ENCODE measurements at places on chromosomes 4 and X.

DNA sequence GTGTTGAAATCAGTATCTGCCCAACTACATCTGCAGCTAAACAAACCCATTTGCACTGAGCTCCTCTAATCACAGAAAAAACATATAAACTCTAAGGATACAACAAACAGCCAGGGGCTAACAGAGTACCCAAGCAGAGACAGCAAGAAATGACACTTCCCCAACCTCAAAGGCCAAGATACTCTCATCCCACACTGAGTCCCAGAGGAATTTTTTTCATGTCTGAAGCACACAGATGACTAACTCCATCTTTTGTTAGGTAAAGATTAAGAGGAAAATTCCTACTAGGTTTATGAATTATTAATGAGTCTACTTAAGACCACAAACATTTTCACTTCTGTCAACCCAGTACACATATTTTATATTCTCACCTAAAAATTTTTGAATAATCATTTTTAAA, 31.6 kb downstream of the SEPSECS start:
- DNase-seq, result no peak

GRCh38 chr4:105843941-105844340, 51.3 kb upstream of the NPNT start:
- DNase-seq, result no peak

- DNase-seq, result no peak
These were observed 7.6 kb upstream of the DIPK2B start for GRCh38 chrX:45208121-45208856.

- no peak for DNase-seq
These were observed 31.6 kb upstream of the NR0B1 start for GRCh38 chrX:30340753-30341152.

DNA sequence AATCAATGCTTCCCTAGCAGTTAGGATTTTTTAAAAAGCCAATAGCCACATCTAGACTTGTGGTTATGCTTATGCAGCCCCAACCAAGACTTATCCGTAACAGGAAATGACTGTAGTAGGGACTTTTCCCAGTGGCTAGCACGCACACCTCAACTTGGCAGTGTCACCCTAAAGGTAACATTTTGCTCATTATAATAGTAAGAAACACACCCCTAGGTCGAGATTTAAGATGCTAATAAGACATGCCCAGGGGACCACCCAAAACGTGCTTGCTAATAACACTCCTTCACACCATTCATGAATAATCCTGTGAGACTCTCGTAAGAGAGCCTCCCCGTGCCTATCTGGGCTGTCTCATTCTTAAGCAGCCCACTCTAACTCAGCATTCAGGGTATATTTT, 195.3 kb downstream of the CHIC1 start:
- DNase-seq, result no peak

GRCh38 chrX:7179446-7179845, 31.5 kb upstream of the PUDP start:
- DNase-seq, result no peak

DNA sequence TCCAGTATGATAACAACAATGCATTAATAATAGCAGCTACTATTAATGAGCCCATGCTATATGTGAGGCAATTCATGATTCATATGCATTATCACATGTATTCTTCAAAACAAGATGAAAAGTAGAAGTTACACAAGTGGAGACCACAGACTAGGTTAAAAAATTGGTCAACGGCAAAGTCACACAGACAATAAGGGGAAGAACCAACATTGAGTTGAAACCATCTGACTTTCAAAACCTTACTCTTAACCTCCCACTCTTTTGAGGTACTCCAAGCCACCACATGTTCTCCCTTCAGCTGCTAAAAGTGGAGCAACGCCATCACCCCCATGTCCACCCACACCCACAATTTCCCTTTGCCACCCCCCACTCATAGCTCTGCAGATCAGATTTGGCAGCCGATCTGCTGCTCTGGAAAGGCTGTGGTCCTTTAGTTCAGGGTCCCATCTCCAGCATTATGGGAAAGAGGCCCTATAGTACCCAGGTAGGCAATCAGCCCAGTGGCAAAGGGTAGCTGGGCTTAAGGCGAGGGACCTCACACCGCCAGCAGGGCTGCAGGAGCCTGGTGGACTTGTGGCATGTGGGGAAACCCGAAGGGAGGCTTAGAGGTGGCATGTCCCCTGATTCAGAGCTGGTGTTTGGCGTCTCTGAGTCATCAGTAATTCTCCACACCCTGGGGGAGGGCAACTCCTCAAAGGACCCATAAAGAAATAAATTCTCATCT, 33.5 kb upstream of the CYBB start:
- DNase-seq, result no peak

GRCh38 chr4:152398060-152398459, 137.8 kb downstream of the FBXW7 start:
- no peak for DNase-seq

DNA sequence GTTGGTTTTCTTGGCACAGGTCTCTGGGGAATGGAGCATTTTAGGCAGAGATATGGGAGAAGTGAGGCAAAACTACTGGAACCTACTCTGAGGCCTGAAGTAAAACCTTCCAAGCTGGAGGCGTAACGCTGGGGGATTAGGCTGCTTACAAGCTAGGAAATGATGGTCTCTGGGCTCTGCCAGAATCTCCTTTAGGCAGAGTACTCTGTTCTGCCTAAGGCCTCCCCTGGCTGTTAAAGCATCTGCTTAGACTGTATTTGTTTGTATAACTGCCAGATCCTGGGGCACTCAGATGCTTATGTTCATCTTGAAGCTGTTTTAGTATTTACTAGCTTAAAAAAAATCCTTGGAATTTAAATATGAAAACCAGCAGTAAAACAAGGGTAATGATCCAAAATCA, 822.2 kb downstream of the RPA4 start:
- no peak for DNase-seq

- no peak for DNase-seq
These were observed 28.8 kb upstream of the CXCL2 start for GRCh38 chr4:74127745-74128144.

DNA sequence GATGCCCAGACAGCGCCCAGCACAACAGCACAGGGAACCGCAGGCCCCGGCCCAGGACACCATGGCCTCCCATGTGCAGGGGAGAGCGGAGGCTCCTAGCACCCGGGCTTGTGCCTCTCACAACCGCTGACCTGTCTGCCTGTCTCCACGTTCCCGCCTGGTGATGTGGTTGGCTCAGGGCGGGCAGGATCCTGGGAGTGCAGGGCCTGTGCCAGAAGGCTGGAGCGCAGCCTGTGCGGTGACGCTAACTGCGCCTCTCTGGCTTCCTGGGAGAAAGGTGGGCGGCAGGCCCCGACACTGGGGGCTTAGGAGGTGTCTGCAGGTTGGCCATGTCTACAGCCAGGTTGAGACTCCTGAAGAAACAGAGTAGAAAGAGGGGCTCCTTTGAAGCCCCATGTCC, 48.7 kb downstream of the CPZ start:
- no peak for DNase-seq

- peak; percentile 93 for DNase-seq
These were observed at the start of gene LETM1 for GRCh38 chr4:1856071-1856942. Gene LETM1, minus strand, starts transcription at chr4:1856156. Its CDS starts 206 bp downstream, at chr4:1855950.

GRCh38 chr4:173699841-173700475, 169.9 kb upstream of the HAND2 start:
- DNase-seq, result no peak

DNA sequence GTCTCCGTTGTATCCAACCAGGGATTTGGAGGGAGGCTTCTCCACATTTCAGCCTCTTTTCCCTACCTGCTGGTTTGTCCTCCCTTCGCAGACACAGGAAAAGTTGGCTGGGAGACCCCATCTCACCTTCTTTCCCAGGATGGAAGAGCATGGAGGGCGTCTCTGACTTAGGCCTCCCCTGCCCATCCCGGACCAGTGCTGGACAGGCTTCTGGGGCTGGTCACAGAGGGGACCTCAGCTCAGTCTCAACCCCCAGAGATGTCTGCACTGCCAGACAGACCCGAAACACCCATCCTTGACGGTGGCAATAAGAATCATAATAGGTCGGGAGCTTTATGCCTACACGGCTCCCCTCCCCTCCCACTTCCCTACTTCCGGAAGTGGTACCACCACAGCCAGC, 1.6 kb downstream of the WFS1 start:
- DNase-seq, result no peak

DNA sequence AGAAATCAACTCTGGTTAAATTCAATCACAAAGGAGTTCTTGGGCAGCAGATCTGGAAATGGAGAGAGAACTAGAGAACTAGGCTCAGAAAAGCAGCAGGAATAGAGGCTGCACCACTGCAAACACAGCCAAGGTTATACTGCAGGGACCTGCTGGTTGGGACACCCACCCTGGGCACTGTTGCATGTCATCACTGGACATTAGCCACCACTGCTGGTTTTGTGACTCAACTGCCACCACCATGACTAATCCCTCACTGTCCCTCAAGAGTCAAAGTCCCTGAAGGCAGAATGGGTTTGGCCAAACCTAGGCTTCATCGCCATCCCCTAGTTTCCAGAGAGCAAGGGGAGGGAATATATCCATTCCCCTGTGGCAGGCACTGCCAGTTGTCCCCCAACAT, 38.1 kb upstream of the IRAK1 start:
- no peak for DNase-seq

DNA sequence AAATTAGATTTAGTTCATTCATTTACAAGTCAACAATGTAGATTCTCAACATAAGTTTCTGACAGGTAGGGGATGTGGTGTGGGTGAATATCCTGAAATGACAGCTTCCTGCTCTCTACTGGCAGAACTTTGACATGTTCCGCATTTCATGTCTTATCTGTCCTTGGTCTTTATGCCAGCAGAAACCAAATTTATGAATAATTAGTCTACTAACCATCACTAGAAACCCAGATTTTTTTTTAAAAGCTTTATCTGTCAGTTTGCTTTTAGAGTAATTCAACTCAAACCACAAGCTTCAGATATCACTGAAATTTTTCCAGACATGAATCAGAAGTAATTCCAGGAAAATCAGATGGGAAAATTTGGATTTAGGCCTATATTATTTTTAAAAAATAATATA, 17.9 kb downstream of the COQ2 start:
- no peak for DNase-seq

- no peak for DNase-seq
These were observed 437.9 kb downstream of the AFF2 start for GRCh38 chrX:148938348-148938747.

GRCh38 chr4:118953276-118953675, 64.6 kb downstream of the SYNPO2 start:
- DNase-seq, result no peak

DNA sequence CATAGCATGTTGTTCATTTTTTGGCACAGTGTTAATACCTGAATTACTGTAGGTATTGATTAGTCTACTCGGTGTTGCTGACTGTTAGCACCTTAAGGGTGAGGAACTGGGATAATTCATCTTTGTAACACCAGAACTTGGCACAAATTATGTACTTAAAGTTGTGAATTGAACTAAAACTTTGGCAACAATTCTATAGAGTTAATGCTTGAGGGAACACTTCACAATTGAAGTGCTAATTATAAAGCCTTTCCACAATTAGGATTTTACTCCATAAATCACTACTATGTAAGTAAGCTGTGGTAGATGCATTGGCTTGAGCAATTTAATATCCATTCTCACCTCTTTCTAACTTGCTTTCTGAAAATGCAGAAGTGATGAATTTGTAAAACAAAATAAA, 686.7 kb downstream of the PDHA2 start:
- no peak for DNase-seq

DNA sequence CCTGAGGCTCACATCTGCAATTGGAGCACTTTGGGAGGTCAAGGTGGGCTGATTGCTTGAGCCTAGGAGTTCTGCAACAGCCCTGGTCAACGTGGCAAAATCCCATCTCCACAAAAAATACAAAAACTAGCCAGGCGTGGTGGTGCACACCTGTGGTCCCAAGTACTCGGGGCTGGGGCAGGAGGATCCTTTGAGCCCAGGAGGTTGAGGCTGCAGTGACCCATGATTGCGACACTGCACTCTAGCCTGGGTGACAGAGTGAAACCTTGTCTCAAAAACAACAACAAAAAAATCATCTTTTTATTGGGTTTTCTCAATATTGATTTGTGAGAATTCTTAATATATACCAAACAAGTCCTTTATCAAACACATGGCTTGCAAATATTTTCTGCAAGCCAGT, 64.9 kb downstream of the ANKRD17 start:
- no peak for DNase-seq

- no peak for DNase-seq
These were observed 1.5 kb upstream of the GPR78 start for GRCh38 chr4:8578717-8579116.

DNA sequence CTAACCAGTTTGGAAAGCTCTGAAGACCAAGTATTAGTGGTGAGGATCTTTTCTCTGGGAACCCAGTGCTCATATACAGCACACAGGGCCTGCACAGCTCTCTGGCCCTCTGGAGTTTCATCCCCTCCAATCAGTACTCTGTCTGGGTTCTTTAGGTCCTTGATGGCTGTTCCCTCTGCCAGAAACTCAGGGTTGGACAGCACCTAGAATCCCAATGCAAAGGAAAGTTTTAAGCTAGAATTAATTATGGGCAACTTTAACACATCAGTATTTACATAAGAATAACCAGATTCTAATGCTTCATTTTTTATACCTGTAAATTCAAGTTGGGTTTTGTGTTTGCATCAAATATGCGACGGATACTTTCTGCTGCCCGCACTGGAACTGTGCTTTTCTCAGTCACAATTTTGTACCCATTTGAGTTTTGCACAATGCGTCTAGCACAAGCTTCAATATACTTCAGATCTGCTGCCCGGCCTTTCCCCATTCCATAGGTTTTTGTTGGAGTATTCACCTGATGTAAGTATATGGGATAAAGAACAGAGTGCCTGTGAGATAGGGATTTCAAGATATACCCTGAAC, 16.8 kb downstream of the UGDH start:
- no peak for DNase-seq

GRCh38 chr4:114875630-114876029, 237.8 kb downstream of the NDST4 start:
- no peak for DNase-seq

DNA sequence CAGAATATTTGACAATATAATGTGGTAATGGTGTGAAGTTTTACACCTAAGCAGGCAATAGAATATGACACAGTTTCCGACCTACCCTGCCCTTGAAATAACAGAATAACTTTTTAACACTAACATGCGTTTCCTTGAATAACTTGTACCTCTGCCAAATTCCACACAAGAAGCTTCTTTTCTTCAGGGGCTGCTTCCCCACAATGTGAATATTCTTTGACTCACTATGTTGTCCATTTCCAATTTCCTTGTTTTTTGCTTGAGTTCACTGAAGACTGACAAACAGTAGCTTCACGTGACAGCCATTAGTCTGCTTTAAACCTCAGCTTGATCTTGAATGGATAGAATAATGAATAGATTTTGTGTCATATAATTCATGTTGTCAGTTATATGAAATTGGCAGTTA, 14.3 kb downstream of the SHROOM3 start:
- no peak for DNase-seq

DNA sequence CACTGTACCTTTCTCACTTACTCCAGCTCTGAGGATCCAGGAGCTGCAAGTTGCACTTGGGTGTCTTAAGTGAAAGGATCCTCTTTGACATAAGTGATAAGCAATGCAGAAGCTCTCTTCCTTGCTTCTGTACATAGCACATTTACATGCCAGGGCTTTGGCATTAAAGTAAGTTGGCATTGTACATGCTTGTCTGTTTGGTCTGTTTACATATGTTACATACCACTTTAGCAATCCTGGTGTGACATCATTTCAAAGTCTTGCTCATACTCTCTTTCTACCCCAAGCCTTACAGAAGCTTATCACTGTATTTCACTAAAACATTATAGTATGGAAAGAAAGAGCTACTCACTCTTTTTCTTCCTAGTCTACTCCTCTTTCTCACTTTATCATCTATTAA, 2548.3 kb downstream of the ARAP2 start:
- DNase-seq, result no peak

- no peak for DNase-seq
These were observed 30.6 kb downstream of the BBS12 start for GRCh38 chr4:122762966-122763716.

GRCh38 chrX:46898207-46898606, 14.0 kb upstream of the JADE3 start:
- DNase-seq, result no peak

Data from stromal cell of bone marrow (primary cell).